ENCODE measurements at places on chromosomes 6 and 20.
A peak's percentile ranks its signal among the peaks of the same experiment; 100 is the strongest.

DNA sequence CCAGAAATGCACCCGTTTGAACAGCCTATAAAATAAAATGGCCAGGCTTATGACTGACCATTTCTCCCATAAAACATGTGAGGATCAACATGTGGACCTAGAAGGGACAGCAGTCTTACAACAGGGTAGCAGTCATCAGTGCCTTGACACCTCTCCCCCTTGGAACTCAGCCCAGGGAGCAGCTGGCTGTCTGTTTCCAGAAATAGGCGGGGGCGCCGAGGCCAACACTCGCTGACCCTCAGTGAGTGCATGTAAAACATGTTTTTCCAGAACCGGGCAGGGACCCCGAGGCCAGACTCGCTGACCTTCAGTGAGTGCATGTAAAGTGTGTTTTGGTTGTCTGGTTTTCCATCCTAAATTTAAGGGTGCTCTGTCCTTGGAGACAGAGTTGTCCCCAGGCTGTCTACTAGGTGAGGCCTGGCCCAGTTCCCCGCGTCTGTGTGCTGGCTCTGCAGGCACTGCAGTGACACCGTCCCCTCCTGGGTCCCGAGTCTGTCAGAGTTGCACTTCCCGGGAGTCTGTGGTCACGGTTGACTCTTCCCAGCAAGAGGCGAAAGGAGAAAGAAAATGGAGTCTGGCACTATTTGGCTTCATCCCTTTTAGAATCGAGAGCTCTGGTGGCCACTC, 19.8 kb upstream of the ADRM1 start:
- no peak for DNase-seq

DNA sequence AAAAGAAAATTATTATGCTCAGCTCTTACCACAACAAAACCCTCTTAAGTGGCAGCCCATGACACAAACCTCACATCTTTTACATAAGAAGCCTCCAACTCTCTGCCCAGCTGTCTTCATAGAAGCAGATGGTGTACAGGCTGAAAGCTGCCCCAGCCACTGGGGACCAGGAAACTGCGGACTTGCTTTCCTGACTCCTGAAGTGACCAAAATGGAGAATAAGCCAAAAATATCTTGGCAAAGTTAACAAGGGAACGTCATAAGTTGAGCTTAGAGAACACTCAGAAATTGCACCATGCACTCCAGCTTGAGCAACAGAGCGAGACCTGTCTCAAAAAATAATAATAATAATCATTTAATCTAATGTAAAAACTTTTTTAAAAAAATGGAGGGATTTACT, 160.3 kb upstream of the CDYL start:
- peak; percentile 17 for DNase-seq

DNA sequence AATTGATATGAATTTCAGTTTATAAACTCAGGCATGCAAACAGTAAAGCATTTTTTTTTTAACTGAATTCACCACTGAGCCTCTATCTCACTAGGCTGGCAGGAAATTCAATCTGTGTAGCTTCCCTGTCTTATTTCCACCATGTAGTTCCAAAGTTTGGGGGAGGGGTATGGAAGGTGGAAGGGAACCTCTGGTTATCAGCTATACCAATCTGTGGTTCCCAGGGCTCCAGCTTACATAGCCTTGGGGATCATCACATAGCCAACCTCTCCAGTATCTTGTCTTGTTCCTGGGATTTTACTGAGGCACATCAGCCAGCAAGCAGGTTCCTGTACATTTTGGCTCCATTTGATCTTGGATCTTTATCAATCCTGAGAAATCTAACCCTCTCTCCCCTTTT, 15.6 kb downstream of the RAD21L1 start:
- DNase-seq = no peak

GRCh38 chr20:33537608-33538007, 47.7 kb downstream of the CBFA2T2 start:
- no peak for DNase-seq

DNA sequence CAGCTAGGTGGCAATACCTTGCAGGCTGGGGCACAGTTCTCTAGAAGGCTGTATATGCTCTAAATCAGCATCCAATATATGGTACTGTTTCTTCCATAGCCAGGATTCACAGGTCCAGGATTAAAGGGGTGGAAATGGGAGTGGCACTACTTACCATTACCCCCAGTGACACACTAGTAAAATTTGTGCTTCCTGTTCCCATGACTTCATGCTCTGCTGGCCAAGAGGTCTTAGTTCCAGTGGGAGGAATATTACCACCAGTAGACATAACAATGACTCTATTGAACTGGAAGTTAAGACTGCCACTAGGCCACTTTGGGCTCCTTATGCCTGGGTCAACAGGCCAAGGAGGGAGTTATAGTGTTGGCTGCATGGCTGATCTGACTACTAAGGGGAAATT, 174.3 kb upstream of the TNFAIP3 start:
- DNase-seq = peak; percentile 18

GRCh38 chr6:158715330-158716311, 65.8 kb downstream of the SYTL3 start:
- DNase-seq = no peak

- DNase-seq = peak; percentile 31
Measured at GRCh38 chr6:40953486-40953885, 85.5 kb downstream of the UNC5CL start.

- no peak for DNase-seq
Measured at GRCh38 chr6:10520468-10520867, 683 bp upstream of the GCNT2 start.

GRCh38 chr6:17725083-17725482, 18.4 kb upstream of the NUP153 start:
- peak; percentile 20 for DNase-seq

- DNase-seq = no peak
Measured at GRCh38 chr20:6700563-6701329, 66.7 kb upstream of the BMP2 start.

DNA sequence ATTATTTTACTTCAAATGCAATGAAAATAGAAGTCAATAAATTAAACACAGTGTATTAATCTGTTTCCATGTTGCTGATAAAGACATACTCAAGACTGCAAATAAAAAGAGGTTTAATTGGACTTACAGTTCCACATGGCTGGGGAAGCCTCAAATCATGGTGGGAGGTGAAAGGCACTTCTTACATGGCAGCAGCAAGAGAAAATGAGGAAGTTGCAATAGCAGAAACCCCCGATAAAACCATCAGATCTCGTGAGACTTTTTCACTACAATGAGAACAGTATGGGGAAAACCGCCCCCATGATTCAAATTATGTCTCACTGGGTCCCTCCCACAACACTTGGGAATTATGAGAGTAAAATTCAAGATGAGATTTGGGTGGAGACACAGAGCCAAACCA, 82.2 kb downstream of the GPR63 start:
- no peak for DNase-seq

GRCh38 chr6:147029923-147030322, 174.3 kb upstream of the STXBP5 start:
- no peak for DNase-seq

- no peak for DNase-seq
Measured at GRCh38 chr6:27275025-27275956, 27.8 kb downstream of the PRSS16 start.

GRCh38 chr6:51141080-51141479, 322.4 kb downstream of the TFAP2B start:
- no peak for DNase-seq

DNA sequence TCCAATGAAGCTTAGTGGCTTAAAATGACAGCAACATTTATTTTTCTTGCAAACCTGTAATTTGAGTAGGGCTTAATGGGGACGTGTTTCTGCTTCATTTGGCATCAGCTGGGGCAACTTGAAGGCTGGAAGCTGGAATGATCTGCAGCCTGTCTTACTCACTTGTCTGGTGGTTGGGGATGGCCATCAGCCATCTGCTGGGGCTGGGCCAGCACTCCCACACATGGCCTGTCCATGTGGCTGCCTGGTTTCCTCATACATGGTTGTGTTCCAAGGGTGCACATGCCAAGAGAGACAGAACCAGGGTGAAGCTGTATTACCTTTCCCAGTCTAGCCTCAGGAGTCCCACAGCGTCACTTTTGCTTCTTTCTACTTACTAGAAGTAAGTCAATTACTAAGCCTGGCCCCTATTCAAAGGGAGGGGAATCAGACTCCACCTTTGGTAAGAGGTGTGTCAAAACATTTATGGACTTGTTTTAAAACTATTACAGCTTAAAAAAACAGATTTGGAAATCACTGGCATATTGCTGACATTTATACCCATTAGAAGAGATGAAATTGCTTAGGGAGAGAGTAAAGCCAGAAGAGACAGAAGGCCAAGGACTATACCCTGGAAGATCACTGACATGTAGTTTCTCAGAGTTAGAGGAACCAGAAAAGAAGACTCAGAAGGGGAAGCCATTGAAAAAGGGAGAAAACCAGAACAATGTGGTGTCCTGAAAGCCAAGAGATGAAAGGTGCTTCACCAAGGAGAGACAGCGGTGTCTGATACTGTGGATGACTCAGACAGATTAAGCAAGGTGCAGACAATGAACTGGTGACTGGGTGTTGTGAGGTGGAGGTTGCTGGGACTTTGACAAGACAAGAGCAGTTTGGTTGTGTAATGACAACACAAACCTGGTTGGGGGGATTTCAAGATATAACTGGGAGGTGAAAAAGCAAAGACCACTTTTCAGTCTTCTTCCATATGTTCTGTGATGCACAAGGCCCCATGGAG, 345.2 kb downstream of the GJA1 start:
- DNase-seq = peak; percentile 89

DNA sequence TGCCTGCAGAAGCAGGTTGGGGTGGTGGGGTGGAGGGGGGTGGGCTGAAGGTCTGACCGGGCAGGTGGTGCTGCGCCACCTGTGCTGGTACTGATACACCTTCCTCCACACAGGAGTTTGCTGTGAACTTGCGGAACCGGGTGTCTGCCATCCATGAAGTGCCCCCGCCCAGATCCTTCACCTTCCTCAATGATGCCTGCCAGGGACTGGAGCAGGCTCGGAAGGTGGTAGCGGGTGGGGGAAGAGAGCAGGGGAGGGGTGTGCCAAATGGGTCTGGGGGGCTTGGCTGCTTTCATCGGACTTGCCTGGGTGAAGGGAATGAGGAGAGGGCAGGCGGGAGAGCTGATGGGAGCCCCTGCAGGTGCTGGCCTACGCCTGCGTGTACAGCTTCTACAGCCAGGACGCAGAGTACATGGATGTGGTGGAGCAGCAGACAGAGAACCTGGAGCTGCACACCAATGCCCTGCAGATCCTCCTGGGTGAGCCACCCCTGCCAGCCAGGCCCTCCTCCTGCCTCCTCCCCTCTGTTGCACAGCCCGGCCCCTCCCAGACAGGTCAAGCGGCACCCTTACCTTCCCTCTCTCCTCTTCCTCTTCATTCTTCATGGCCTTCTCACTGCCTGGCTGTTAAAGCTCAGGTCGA, 6.7 kb downstream of the DNPH1 start:
- DNase-seq = no peak

GRCh38 chr6:34697904-34698559, 1.5 kb upstream of the ILRUN start:
- DNase-seq = no peak

DNA sequence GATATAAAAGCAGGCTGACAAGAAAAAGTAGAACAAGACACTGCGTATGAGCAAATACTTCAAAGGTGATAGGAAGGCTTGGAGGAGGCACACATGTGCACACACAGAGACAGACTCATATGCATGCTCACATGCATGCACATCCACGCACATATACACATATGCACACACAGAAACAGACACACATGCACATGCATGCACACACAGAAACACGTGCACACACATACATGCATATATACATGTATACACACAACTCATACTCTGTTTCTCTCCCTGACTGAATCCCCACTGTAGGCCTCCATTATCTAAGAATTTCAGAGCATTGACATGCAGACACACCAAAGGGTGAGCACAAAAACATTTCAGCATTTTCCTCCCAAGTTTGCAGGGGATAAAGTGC, 43.7 kb downstream of the VGLL2 start:
- no peak for DNase-seq

DNA sequence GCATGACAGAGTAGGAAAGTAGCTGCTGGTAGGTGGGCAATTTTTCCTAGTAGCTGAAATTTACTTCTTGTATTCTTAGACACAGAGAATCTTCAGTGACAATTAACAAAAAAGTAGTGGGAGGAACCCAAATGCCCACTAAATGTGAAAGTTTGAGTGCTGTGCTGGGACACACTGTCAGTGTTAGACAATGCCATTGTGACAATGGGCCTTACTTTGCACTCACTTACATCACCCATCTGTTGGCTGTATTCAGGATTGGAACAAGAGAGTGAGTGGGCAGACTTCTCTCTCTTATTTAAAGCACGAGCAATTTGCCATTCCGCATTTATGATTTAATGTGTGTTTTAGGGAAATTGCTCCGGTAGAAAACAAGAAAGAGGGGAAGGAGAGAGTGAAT, 662.5 kb downstream of the CBLN4 start:
- no peak for DNase-seq

GRCh38 chr6:30453508-30454116, 35.7 kb upstream of the HLA-E start:
- peak; percentile 93 for DNase-seq
